ENCODE measurements at places on chromosomes 7 and 10. TPM values are rescaled to one million over a fixed set of nuclear protein-coding genes. Genes with fewer than 3 reads are reported as not detected.

Gene ANKRD61
- polyA plus RNA-seq, result not detected

Gene CNOT4
- polyA plus RNA-seq, result 103 TPM

Gene BTBD16
- polyA plus RNA-seq, result not detected

Gene TRIM4
- polyA plus RNA-seq, result 3.7 TPM

Gene GIMAP1
- not detected for polyA plus RNA-seq

Gene MSRB2
- polyA plus RNA-seq, result 32.7 TPM

Gene GRID2IP
- polyA plus RNA-seq, result 1.2 TPM

Gene PPP1R3C
- polyA plus RNA-seq, result 19.3 TPM

Gene ZMYND11
- polyA plus RNA-seq, result 24.6 TPM

Gene PSAP
- 545 TPM for polyA plus RNA-seq

Gene SPDYE5
- polyA plus RNA-seq, result 0.25 TPM

Gene GALNT17
- polyA plus RNA-seq, result 32.0 TPM

Gene GPR26
- 0.67 TPM for polyA plus RNA-seq

Gene GRM8
- polyA plus RNA-seq, result 12.4 TPM

Gene VSTM4
- 1.7 TPM for polyA plus RNA-seq

Gene SND1
- 26.5 TPM for polyA plus RNA-seq

Gene PNLIP
- polyA plus RNA-seq, result not detected

Gene AKR1C8
- not detected for polyA plus RNA-seq

Gene ZNF853
- polyA plus RNA-seq, result not detected

Gene OR2A5
- not detected for polyA plus RNA-seq

Gene TMEM196
- polyA plus RNA-seq, result not detected

Gene CALML3
- polyA plus RNA-seq, result 0.17 TPM

Gene KIAA1549
- not detected for polyA plus RNA-seq

Gene GRB10
- 2.0 TPM for polyA plus RNA-seq

Gene GJD4
- not detected for polyA plus RNA-seq

Gene CUTC
- 16.6 TPM for polyA plus RNA-seq

Gene OR9A2
- not detected for polyA plus RNA-seq

Gene GIMAP8
- polyA plus RNA-seq, result not detected

Gene HTR5A
- 79.7 TPM for polyA plus RNA-seq

Gene ELFN1
- polyA plus RNA-seq, result 0.23 TPM

Gene TLX1
- not detected for polyA plus RNA-seq

Gene CTAGE6
- not detected for polyA plus RNA-seq

Gene NOD1
- 0.30 TPM for polyA plus RNA-seq

Gene DNMBP
- 3.4 TPM for polyA plus RNA-seq

Gene ASIC3
- polyA plus RNA-seq, result 3.1 TPM

Measured in Purkinje cell (primary cell).